ENCODE measurements at places on chromosomes 2 and 18.

- DNase-seq = peak; percentile 97
Measured at GRCh38 chr18:12255626-12256026, 1.5 kb downstream of the CIDEA start.

- no peak for DNase-seq
Measured at GRCh38 chr2:151978709-151979108, 120.1 kb downstream of the CACNB4 start.

DNA sequence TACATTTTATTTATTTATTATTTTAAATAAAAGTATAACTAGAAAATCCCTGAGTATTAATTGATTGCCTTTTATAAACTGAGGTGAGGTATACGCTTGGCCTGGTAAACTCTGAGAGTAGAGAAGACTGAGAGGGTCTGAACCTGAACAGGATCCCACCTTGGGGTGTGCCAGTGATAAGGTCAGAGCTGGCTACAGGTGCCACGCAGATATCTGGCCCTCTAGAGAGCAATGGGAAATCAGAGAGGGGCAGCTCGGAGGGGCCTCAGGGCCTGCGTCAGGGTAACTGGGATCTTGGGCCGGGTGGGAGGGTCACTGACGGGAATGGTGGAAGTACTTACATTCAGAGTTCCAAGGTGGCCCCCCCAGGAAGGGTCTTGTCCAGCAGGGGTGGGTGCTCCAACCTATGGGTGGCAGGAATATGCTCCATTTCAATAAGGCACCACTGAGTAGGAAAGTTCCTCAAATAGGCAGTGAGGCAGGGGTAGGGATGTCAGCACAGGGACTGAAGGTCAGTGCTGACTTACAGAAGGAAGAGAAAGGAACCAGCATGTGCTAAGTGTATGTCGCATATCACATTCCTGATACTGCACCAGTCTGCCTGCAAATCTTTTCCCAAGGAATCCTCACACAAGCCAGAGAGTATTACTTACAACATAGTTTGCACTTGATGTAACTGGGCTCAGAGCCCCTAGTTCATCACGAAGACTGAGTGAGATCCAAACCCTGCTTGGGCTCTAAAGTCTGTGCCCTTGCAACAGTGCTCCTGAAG is 706.0 kb upstream of the RAB6C start:
- DNase-seq = no peak

GRCh38 chr2:9752441-9753275 is 90.6 kb upstream of the TAF1B start:
- peak; percentile 78 for DNase-seq

GRCh38 chr18:72830109-72830508 is 37.7 kb downstream of the NETO1 start:
- DNase-seq = no peak

- no peak for DNase-seq
Measured at GRCh38 chr2:138239902-138240491, 261.6 kb upstream of the SPOPL start.

GRCh38 chr2:176432434-176432833 is 163.2 kb downstream of the MTX2 start:
- DNase-seq = no peak

GRCh38 chr2:197149546-197149945 is 161.0 kb downstream of the ANKRD44 start:
- no peak for DNase-seq

DNA sequence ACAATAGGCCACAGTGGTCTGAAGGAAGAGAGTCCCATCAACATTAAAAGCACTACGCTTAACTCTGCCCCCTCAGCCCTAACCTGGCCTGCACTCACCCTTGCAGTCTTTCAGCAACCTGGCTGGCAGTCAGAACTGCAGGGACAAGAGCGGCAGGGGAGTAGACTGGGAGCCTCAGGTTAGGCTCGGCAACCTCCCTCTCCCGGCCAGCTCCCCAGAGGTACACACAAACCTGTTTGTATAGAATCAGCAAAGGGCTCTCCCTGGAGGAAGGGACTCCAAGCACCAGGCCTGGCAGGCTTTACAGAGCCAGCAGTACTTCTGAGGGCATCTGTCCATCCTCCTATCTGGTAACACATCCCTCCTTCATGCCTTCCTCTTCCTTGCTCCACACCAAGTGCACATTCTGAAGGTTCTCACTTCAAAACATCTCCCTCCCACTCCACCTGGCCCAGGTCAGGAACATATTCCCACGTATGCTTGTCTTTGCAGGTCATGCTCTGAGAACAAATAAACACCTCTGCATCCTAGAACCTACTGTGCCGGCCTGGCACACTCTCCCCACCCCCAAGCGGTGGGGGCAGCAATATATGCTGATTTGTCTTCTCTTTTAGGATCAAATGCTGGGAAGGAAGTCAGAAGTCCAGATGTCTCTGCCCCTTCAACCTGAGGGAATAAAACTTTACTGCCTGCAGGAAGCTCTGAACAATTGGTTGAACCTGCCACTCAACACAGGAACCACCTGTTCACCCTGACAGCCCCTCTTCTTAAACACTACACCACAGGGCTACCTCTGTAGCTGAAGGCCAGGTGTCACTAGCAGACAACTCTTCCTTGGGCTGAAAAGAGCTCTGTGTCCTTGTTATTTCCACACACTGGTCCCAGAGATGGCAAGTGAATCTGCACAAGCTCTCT is 12.6 kb upstream of the SFXN5 start:
- no peak for DNase-seq

- no peak for DNase-seq
Measured at GRCh38 chr2:108905176-108905575, 83.8 kb downstream of the EDAR start.

GRCh38 chr2:173028671-173029070 is 47.0 kb upstream of the MAP3K20 start:
- no peak for DNase-seq

DNA sequence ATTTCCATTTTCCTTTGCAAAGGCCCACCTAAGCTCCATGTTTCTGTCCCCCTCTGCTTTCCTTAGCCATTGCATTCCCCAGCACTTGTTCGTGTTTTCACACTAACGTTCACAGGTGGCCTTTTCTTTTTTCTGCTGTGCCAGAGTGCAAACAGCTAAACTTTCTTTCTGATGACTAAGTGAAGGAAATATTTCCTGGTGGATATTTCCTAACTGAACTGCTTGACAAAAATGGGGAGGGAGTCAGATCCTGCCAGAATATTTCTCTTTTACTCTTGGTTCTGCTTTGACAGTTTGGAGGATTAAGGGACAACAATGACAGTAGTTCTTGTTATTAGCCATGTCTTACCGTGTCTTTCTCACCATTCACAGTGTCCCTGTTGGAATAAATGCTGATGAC is 344.0 kb downstream of the ARHGAP15 start:
- DNase-seq = no peak

- no peak for DNase-seq
Measured at GRCh38 chr18:55751476-55751875, 163.5 kb upstream of the TCF4 start.

GRCh38 chr2:8260213-8260612 is 421.6 kb upstream of the ID2 start:
- DNase-seq = no peak

DNA sequence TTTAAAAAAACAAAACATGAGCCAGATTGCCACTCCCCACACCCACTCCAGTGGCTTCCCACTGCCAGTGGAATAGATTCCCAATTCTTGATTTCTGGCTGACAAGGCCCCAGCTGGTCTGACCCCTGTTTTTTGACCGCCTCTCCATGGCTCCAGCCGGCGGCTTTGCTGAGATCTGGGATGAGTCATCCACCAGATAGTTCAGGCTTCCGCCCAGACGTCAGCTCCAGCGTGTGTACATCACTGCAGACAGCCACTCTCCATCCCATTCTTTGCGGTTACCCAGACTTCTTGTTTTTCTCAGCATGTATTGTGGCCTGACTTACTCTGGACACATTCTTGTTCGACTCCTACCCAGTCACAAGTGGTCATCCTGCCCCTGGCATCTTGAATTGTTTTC is 227.9 kb downstream of the GBX2 start:
- DNase-seq = peak; percentile 20

GRCh38 chr2:207791579-207792243 is 22.0 kb upstream of the FZD5 start:
- no peak for DNase-seq

DNA sequence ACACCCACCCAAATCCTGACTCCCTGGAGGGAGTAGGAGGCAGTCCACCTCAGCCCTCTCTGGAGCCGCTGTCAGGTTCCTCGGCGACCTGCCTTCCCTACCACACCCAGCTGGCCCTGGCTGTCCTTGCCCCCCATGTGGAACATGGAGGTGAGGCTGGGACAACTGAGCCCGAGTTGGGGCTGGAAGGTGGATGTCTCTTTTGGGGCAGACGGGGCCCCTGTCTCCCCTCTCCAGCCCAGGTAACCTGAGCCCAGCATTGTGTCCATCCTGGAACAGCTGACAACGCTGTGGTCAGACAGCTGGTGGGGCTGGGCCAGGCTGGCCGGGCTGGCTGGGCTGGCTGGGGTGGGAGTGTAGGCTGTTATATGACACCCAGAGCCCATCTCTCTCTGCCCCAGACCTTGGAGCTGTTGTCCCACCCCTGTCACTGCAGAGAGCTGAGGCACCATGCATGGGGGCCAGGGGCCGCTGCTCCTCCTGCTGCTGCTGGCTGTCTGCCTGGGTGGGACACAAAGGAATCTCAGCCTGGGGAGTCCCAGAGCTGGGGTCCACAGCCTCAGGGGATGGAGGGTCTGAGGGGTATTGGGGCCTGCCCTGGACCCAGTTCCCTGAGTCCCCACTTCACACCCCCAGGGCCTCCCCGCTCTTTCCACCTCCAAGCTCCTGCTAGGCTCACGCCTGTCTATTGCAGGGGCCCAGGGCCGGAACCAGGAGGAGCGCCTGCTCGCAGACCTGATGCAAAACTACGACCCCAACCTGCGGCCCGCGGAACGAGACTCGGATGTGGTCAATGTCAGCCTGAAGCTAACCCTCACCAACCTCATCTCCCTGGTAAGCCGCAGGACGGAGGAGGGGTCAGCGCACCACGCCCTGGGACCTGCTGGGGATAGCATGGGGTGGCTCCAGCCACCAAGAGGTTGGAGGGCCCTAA is at the start of gene CHRNG:
CHRNG (plus strand) TSS at position 395 of the 934 bp plus-strand sequence; CDS start at position 451, 56 bp downstream.
- DNase-seq = no peak

- DNase-seq = no peak
Measured at GRCh38 chr2:98561902-98562695, 46.2 kb downstream of the COA5 start.

GRCh38 chr2:165674780-165675179 is 119.3 kb downstream of the GALNT3 start:
- DNase-seq = no peak

- DNase-seq = peak; percentile 73
Measured at GRCh38 chr2:9139491-9140443, 66.8 kb upstream of the ASAP2 start.

GRCh38 chr2:21044694-21045371 is 960 bp upstream of the APOB start:
- no peak for DNase-seq

- no peak for DNase-seq
Measured at GRCh38 chr2:20641123-20641985, 9.5 kb downstream of the HS1BP3 start.

DNA sequence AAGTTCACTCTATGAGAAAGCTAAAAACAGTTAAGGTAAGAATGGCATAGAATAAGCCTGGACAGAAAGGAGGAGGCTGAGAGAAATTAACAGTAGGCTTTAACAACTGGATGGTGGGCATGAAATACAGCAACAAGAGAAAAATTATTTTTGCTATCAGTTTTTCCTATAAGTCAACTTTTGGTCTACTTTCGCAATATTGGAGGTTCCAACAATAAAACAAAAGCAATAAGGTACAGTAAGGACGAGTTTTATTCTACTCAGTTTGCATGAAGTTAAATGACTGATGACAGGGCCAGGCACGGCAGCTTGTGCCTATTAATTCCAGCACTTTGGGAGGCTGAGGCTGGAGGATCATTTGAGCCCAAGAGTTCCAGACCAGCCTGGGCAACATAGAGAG is 17.3 kb downstream of the RAB1A start:
- no peak for DNase-seq

DNA sequence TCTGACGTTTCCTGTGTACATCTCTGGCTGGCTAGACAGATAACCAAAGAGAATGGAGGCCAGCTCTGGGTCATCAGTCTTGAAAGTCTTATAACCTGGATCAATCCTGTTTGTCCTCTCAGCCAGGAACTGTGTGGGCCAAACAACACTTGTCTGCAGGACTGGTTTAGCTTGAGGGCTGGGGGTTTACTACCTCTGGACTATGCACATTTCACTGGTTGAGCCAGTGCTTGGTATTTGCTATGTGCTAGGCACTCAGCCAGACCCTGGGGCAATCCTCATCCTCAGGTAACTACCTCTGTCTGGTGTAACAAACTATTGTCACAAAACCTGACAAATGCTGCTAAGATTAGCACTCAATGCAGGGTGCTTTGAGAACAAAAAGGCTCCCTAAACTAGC is 169.7 kb downstream of the HAUS1 start:
- peak; percentile 60 for DNase-seq

DNA sequence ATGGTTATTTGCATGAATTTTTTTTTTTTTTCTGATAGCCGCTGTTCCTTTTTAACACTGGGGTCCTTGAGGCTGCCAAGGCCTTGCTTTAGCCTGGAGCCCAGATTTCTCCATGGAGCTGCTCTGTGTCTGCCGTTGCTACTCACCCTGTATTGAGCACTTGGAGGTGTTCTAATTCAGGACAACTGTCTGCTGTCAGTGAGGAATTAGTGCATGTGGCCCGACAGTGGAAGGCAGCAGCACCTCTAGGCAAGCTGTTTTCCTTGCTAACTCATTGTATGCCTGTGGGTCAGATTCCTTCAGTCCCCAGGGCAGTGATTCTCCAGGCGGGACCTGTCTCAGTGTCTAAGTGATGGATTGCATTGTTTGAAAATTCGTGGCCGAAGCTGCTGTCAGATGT is 147.7 kb upstream of the DPP10 start:
- no peak for DNase-seq

DNA sequence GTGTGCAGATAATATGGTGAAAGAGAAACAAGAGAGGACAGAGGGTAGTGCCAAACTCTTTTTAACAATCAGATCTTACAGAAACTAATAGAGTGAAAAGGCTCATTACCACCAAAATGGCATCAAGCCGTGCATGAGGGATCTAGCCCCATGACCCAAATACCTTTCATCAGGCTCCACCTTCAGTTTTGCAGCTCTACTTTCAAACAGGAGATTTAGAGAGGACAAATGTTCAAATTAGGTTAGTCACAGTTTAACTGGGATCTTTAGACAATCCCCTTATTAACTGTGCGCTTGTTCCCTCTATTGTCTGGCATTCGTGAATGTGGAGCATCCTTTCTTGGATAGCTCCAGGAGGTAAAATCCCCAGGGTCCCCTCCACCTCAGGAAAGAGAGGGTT is 1209.3 kb upstream of the CHAC2 start:
- DNase-seq = no peak

- DNase-seq = no peak
Measured at GRCh38 chr2:183996825-183997793, 601.2 kb upstream of the ZNF804A start.

GRCh38 chr2:138026111-138027020 is 62.1 kb downstream of the HNMT start:
- no peak for DNase-seq

DNA sequence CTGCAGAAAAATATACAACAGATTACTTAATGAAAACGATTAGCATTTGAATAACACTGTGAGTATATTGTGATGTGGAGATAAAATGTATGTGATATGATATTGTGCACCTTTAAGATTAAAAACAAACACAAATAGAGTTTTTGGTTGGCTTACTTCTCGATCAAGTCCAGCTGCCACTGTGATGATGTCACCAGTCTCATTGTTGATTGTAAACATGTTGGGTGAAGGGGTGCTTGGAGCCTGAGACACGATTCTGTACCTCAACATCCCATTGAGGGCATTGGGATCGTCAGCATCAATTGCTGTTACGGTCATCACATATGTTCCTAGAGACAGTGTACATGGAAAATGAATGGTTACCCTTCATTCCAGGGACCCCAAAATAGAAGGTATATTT is 174.1 kb downstream of the CDH2 start:
- DNase-seq = no peak

Measured in PC-9 (cell line).